ENCODE measurements at places on chromosomes 12 and 14. TPM values are rescaled to one million over a fixed set of nuclear protein-coding genes. Genes with fewer than 3 reads are reported as not detected.

The ACOT6 gene
- total RNA-seq = not detected

The FIGNL2 gene
- total RNA-seq = not detected

The GUCY2C gene
- total RNA-seq = not detected

The ZNF891 gene
- total RNA-seq = 0.44 TPM

The IKBIP gene
- 92.7 TPM for total RNA-seq

The PMEL gene
- 0.54 TPM for total RNA-seq

The ATF1 gene
- 33.8 TPM for total RNA-seq

The IL23A gene
- total RNA-seq = not detected

The CPNE6 gene
- not detected for total RNA-seq

The SDR9C7 gene
- not detected for total RNA-seq

The PIWIL1 gene
- not detected for total RNA-seq

The DPF3 gene
- 5.4 TPM for total RNA-seq

The CARMIL3 gene
- not detected for total RNA-seq

The RNASE4 gene
- 12.1 TPM for total RNA-seq

- DNase-seq = no peak
Observed at GRCh38 chr12:13442457-13442856, 245.9 kb downstream of the EMP1 start.

DNA sequence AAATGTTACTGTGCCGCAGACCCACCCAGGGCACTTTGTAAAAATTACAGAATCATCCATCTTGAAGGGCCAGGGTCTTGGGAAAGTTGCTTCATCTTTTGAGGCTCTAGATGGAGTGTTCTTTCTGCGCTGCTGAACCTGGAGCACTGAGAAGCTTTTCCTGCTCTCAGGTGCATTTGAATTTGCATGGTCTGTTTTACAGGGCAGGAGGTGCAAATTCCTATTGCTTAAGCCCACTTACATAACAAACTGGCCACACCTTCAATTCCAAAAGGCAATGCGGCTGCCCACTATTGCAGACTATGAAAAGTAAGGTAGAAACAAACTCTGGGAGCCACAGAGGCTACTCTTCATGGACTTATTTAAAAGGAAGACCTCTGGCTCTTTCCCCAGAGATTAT is 254.8 kb downstream of the CACNA1C start:
- no peak for DNase-seq

- peak; percentile 90 for DNase-seq
Observed at GRCh38 chr14:103361867-103362266, 23.3 kb upstream of the MARK3 start.

DNA sequence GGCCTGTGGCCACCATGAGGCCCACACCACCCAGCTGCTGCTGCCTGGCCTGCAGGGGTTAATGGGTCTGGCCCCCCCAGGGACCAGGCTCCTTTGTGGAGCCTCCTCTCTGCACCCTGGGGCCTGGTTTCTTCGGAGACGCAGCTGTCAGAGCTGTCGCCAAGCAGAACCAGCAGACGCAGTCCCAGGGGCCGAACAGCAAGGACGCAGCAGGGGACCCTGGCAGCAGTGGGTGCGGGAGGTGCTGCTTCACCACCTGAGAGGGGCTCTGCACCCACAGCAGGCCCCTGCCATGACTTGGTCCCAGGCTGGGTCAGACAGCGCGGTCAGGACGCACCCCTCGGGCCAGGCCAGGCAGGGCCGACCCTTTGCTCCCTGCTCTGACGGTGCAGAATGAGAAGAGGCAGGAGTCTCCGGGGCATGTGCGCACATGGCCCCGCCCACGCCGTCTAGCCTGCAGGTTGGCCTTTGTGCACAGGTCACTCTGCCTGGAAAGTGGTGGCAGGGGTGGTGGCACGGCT is 30.5 kb downstream of the JAG2 start:
- no peak for DNase-seq

DNA sequence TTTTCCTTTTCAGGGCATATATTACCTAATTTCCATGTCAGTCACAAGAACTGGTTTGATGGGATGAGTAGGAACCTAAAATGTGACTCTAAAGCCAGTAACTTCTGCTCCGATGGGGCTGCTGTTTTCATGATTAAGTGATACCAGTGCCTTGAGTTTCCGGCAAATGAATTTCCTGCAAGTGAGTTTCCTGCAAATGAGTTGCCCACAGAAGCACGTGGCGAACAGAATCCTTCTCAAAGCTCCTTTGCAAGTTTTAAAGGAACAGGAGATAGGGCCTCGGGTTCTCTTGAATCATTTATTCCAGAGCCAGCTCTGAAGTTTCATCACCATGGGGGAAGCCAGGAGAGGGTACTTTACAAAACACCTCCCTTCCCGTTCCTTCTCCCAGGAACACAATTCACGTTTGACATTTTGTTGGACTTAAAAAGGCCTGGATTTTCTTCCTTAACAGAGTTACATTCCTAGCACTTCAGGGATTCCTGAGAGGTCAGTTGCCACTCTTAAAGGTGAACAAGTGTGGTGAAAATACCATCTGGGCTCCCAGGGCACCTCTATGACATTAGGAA is 2.2 kb upstream of the PPTC7 start:
- DNase-seq = no peak

DNA sequence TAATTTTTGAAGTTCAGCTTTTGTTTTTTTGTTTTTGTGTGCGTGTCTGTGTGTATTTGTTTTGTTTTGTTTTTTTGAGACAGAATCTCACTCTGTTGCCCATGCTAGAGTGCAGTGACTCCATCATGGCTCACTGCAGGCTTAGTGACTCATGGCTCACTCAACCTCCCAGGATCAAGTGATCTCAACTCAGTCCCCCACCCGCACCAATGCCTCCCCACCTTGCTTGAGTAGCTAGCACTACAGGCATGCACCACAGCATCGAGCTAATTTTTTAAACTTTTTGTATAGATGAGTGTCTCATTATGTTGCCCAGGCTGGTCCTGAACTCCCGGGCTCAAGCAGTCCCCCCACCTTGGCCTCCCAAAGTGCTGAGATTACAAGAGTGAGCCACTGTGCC is 981.4 kb downstream of the BCL11B start:
- DNase-seq = no peak

DNA sequence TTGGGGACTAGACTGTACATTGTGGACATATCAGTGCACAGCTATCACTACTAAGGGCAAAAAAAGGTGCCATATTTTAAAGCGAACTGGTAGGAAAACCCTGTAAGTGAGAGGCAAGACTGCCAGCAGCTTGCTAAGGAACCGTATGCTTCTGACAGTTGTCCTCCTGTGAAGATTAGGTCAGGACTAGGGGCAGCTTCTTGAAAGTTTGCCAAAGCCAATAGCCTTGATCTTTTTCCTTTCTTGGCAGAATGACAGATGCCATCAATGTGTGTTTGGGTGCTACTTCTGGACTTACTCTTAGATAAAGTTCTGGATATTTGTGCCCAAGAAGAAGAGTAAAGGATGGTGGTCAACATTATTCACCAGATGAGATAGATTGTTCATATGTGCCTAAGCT is 7.4 kb downstream of the DAAM1 start:
- no peak for DNase-seq

GRCh38 chr14:99562856-99563748 is 40.9 kb downstream of the CCDC85C start:
- DNase-seq = peak; percentile 84

DNA sequence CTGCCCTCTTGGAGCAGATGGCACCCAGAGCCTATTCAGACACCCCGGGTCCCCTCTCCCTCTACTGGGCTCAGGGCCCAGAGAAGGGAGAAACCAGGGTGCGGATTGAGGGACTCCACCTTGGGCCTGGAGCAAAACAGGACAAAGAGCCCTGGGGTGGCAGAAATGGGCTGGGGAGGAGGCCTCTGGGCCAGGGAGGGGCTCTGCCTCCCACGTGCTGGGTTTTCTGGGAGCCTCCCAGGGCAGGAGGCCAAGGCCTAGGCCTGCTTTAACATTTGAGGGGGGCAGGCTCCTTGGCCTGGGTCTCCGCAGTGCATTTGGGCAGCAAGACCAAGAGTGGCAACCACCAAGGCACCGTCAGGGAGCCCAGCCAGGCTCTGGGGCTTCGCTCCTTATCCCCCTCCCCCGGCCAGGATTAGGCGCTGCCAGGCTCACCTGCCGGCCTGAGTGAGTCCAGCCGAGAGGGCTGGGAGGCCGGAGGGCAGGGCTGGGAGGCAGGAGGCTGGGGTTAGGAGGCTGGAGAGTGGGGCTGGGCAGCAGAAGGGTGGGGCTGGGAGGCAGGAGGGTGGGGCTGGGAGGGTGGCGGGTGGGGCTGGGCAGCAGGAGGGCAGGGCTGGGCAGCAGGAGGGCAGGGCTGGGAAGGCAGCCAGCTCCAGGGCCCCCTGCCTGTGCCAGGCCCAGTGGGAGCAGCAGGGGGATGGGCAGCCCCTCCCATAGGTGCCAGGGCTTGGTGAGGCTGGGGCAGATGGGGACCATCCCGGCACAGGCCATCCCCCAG is 101.8 kb upstream of the EIF5 start:
- no peak for DNase-seq

- no peak for DNase-seq
Observed at GRCh38 chr12:67147447-67147846, 121.7 kb upstream of the CAND1 start.

- DNase-seq = peak; percentile 42
Observed at GRCh38 chr12:42450248-42450647, 124.3 kb downstream of the PPHLN1 start.

- DNase-seq = peak; percentile 86
Observed at GRCh38 chr12:67811437-67812361, 163.2 kb downstream of the DYRK2 start.

GRCh38 chr12:55827806-55828205 is 1.6 kb downstream of the DNAJC14 start:
- no peak for DNase-seq

GRCh38 chr14:69048456-69048855 is 69.4 kb upstream of the ACTN1 start:
- DNase-seq = peak; percentile 22

- no peak for DNase-seq
Observed at GRCh38 chr14:33342299-33342974, 403.8 kb downstream of the NPAS3 start.

DNA sequence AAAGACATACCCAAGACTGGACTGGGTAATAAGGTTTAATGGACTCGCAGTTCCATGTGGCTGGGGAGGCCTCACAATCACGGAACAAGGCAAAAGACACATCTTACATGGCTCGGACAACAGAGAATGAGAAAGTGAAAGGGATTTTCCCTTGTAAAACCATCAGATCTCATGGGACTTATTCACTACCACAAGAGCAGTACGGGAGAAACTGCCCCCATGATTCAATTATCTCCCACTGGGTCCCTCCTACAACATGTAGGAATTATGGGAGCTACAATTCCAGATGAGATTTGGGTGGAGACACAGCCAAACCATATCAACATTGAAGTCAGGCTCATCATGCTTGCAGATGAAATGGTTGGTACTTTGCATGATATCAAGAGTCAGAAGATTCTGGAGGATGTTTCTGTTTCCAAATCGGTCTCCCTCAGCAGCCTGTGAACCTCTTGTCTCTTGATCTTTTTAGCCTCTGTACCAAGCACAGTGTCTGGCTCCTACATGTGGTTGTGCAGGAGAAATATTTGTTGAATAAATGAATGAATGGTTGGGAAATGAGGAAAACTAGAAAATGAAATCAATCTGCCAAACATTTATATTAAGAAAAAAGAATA is 98.6 kb downstream of the VRK1 start:
- no peak for DNase-seq

GRCh38 chr12:26871985-26872384 is 39.0 kb upstream of the ITPR2 start:
- no peak for DNase-seq

DNA sequence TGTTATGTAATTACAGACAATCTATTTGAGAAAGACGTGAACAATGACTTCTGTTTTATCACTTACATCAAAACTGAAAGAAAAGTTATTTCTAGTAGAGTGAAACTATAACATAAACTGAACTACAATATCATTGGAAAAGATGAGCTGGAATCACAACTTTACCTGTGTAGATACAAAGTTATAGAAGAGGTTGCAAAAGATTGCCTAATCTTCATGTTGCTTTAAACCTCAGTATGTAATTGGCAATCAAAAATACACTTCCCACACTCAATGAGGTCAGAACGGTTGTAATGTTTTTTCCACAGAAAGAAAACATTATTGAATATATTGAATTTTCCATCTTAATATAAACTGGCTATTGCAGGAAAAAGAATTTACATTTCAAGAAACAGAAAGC is 37.7 kb upstream of the GXYLT1 start:
- DNase-seq = no peak

DNA sequence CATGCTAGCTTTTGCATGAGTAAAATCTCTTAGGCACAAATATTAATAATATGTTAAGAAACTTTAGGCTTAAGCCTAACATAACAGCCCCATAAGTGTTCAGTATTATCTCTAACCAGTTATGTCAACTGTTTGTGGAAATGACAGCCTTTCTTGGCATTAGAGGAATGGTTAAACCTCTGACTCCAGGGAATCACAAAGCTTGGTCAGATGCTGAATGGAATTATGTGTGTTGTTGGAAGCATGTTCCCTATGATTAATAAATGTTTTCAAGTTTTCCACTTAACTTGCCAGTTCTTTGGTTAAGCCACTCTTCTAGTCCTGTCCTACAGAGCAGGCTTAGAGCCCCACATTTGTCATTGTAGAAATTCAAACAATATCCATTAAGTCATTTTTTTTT is 17.0 kb downstream of the PSEN1 start:
- DNase-seq = no peak

GRCh38 chr14:95370076-95370475 is 50.4 kb upstream of the CLMN start:
- no peak for DNase-seq

DNA sequence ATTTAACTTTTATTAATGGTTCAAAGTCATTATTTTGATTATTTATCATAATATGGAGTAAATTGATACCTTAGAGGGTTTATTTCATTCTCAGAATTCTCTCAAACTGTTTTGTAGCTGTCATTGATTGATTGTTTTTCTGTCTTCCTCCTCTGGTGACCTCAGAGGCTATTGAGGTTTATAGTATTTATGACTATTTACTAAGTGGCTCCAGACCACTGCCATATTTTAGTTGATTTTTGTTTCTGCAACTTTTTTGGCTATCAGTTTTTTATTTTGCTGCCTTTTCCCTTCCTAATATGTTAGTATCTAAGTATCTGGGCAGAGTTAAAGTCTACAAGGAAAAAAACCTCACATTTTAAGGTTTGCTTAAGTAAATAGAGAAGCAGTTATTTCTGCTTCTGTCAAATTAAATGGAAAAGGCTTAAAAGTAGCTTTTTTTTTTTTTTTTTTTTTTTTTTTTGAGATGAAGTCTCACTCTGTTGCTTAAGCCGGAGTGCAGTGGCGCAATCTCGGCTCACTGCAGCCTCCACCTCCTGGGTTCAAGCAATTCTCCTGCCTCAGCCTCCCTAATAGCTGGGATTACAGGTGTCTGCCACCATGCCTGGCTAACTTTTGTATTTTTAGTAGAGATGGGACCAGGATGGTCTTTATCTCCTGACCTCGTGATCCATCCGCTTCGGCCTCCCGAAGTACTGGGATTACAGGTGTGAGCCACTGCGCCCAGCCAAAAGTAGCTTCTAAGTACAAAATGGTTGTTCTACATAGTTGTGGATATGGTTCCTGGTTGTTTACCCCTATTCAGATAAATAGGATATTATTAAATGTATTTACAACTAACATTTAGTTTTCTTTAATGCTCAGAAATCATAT is 8.2 kb downstream of the MDM2 start:
- no peak for DNase-seq

Measured in M059J (cell line).